ENCODE measurements at places on chromosomes 1 and 21.

GRCh38 chr1:32611859-32612188 is 38.5 kb downstream of the ZBTB8OS start:
- no peak for DNase-seq

DNA sequence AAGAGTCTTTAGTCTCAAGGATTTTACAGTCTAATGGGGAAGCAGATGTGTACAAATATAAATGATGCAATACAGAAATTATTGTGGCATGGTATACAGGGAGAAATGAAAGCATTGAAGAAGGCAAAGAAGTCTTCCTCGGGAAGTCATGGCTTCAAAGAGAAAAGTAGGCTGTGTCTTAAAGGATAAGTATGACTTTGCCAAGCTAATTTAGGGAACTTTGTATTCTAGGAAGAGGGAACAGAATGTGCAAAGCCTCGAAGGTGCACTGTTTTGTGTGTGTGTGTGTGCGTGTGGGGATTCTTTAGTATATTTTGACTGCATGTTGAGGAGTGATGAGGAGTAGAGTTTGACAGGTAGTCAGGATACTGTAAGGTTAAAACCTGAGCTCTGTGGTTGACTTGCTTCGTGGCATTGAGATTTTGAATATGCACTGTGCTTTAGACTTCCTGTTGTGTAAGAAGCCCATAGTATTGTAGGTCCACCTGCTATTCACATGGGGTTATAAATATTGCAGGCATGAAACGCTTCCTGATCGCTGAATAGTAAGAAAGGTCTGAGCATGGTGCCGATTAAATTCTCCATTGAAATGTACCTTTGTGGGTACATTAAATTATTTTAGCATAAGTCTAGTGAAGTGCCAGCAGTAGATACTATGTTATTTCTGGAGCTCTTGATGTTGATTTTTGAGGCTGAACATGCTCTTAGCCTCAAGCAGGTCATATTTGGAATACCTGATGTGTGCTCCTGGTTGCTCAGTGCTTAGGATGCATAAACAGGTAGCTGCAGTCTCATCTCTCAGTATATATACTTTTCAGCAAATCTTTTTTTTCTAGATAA is 8.0 kb downstream of the SMAP2 start:
- DNase-seq, result no peak

DNA sequence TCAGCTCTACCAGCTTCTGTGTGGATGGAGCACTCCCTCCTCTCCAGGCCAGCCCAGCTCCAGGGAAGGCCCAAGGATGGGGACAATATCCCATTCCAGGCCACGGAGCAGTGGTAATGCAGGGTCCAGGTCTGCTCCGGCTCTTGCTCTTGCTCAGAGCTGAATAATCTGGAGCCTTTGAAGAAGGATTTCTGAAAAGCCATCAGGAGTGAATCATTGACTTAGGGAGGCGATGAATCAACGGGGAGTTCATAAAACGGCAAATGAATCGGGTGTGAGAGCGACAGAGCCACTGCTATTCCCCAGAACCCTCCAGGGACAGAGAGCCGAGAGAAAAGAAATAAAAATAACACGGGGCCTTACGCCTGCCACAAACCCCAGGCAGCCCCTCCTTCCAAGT is 7.7 kb downstream of the POU3F1 start:
- no peak for DNase-seq

DNA sequence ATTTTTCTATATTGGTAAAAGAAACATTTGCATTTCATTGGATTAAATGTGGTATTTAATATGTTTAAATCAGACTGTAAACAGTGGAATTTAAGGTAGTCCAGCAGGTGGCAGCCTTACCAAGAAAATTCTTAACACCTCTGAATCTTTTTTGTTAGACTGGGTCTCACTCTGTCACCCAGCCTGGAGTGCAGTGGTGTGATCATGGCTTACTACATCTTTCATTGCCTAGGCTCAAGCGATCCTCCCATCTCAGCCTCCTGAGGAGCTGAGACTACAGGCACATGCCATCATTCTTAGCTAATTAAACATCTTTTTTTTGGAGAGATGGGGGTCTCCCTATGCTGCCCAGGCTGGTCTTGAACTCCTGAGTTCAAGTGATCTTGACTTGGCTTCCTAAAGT is 98.8 kb downstream of the RABGAP1L start:
- DNase-seq, result peak; percentile 47

DNA sequence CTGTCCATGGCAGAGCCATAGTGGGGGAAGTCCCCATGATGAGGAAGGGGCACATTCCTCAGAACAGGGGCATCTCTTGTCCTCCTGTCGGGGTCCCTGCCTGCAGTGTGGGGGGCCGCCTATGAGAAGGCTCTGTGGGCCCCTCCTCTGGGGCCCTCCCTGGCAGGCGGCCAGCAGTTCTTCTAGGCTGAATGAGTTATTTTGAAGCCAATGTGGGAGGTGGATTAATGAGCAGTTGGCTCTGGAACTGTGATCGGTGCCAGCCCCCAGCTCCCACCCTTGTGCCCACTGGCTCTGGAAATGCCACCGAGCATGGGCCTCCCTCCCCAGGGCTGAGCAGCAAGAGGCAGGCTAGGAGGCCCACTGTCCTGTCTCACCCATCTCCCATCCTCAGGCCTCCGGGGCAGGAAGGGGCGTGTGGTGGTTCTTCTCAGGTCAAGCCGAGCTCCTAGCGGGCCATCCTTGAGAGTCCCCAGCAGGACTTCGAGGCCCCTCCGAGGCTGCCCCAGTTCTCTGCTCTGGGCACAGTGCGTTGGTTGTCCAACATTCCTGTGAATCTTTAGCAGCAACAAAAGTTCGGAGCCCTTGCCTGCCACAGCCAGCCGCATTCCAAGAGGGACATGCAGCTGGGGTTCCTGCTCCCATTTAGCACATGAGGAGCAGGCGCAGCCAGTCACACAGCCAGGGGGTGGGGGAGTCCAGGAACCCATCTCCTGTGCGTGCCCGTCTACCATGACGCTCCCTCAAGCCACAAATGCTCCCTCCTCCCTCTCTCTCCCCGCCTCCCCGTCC is 57.2 kb downstream of the EDN2 start:
- no peak for DNase-seq

GRCh38 chr1:225977937-225978748 is 21.0 kb downstream of the SDE2 start:
- DNase-seq, result no peak

DNA sequence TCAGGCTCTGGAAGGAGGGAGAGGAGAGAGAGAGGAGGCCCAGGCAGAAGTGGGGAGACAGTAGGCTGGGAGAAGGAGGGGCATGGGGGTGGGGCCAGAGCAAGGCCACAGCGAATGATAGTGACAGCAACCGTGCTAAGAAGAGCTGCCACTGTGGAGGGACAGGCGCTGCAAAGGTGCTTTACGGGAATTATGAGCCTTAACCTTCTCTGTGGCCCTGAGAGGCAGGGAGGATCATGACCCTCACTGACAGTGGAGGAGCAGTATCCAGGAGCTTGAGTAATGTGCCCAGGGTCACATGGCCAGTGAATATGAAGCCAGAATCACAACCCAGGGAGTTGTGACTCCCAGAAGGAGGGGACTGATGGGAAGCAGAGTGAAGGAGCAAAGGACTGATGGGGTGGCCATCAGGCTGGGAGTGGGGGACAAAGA is 53.4 kb upstream of the RPL11 start:
- DNase-seq, result no peak

DNA sequence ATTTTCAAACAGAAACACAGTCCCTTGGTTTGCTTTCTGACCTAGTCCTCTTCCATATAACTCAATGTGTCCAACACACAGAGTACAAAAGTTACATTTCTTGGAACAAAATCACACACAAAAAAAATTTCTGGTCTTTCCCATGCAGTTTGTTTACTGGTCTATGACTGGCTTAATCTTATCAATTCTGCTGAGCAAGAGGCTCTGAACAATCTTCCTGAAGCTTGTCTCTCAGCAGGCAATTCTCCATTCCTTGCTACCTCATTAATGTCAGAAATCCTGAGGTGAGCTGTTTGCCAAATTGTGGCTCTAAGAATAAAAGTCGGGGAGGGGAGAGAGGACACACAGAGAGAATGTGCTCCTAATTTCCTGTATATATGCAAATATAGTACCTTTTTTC is 423.6 kb downstream of the HLX start:
- DNase-seq, result no peak

GRCh38 chr1:192703283-192704206 is 67.6 kb downstream of the RGS13 start:
- no peak for DNase-seq

DNA sequence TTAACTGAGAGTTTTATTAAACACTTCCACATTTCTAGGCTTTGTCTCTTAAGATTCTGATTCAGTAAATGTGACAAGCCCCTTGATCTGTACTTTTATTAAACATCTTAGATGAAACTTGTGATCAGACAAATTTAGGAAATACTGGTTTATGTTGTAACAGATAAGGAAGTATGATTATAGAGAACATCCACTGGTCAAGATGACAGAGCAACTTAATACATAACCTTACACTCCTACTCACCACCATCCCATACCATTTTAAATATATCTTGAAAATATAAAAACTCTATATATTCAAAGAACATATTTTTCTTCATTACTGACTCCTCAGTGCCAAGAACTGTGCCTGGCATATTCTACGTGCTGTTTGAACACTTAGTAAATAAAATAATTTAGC is 217.5 kb downstream of the LRRC40 start:
- DNase-seq, result no peak

- DNase-seq, result no peak
These were observed 545 bp downstream of the PATJ start for GRCh38 chr1:61742620-61743430.

DNA sequence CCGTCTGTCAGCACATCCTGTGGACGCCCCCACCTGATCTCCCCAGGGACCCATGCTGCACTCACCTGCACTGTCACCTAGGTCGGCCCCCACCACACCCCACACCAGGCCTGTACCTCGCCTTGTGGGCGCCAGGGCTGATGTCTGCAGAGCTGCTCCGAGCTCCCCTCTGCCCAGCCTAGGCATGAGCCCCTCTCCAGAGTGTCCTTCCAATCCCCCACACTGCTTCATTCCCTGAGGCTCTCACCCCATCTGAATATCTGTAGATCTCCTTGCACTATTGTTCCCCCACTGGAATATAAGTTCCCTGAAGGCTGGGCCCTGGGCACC is 12.2 kb downstream of the UMODL1 start:
- DNase-seq, result no peak

DNA sequence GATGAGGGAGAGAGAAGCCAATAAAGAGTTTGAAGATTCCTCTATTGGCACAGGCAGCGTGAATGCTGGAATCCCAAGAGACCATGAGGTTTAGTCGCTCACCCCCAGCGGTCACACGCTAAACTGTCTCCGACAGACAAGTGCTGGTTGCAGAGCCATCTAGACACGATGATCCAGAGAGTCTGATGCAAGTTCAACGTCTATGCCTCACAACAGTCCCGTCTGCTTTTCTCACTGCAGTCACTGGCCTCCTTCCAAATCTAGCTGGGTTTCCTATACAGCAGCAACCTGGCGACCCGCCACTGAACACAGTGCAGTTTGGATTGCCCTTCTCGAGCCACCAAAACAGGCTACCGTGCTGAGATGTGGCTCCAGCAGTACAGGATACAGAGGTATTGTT is 98.6 kb upstream of the KRTAP19-8 start:
- no peak for DNase-seq

GRCh38 chr1:66168467-66168887 is 365.5 kb upstream of the SGIP1 start:
- DNase-seq, result no peak

DNA sequence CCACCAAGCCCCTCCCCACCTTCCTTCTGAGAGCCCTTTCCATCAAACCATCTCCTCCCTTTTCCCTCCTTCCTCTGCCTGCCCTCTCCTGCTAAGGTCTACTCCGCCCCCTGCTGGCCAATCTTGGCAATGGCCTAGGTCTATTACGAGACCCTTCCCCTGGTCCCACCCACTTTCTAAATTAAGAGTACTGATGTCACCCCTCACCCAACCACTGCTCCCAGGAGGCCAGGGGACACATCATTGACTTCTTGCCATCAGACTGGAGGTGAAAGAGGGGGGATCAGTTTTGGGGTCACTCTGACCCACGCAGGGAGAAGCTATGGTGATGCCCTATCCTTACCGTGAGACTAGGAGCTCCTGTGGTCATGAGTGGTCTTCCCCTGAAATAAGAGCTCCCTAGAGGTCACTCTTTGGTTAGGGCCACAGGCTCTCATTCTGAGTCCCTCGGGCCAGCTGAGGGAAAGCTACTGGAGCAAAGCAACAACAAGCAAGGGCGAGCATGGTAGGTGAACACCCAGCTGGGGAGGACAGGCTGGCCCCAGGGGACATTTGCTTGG is 34.6 kb upstream of the S100A7 start:
- peak; percentile 70 for DNase-seq

- DNase-seq, result no peak
These were observed 350.1 kb downstream of the DPYD start for GRCh38 chr1:97570691-97571090.

DNA sequence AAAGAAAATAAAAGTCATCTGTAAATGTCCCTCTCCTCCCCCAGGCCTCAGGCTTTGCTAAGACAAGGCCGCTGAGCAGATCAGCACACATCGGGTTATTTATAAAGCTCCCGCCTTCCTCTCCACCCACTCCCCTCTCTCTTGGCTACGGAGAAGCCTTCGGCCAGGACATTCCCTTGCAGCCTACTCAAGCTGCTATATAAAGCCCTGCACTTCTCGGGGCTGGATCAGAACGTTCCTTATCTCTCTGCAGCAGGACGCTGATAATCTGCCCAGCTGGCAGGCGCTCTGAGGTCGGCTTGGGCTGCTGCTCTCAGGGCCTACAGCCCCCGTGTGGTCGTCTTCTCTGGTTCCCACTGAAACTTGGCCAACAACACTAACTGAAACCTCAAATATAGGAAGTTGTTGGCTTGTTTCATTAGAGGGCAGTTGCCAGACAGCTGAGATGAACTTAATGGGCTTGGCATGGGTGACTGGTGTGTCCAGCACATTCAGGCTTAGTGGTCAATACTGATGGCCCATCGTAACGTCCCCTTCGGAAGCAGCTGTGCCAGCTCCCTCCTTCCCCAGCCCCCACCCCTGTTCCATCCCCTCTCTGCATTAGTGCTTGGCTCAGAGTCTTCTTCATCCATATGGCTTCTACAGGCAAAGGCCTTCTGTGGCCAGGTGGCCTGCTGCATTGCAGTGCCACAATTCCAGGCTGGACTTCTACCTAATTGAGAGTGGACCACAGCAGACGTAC is 64.6 kb downstream of the IER5 start:
- no peak for DNase-seq

- no peak for DNase-seq
These were observed 120.2 kb downstream of the PIK3R3 start for GRCh38 chr1:46012236-46012635.

- DNase-seq, result no peak
These were observed 104.4 kb downstream of the PHTF1 start for GRCh38 chr1:113654883-113655282.

All from NCI-H460 (cell line).